ENCODE measurements at places on chromosomes 3 and 15. TPM values are rescaled to one million over a fixed set of nuclear protein-coding genes. Genes with fewer than 3 reads are reported as not detected.

DNA sequence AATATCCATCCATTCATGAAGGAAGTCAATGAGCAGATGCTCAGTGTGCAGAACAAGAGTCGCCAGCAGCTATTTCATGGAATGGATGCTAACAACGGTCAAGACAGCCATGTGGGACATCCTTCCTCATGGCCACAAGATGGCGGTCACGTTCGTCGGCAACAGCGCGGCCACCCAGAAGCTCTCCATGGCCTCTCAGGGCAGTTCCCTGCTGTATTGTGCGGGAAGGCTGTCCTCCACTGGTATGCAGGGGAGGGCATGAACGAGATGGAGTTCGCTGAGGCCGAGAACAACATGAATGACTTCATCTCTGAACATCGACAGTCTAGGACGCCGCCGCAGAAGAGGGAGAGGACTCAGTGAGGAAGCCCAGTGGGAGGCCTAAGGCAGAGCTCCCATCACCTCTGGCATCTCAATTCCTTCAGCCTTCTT lies 208.3 kb downstream of the TJP1 start:
- DNase-seq = no peak

DNA sequence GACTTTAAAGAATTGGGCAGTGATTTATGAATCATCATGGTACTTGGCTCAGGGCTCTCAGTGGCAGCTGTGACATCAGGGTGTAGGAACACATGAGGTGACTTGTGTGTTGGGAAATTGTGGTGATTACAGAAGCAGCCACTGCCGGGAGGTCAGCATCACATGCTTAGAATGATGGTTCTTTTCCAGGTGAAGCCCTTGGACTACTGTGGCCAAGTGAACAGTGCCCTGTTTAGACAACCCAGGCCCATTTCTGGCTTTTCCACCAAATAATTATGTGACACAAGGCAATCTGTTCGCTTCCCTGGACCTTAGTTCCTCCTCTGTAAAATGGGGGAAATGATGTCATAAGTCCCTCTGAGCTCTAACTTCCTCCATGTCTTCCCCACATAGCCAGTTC lies 139.7 kb upstream of the ROPN1 start:
- no peak for DNase-seq

DNA sequence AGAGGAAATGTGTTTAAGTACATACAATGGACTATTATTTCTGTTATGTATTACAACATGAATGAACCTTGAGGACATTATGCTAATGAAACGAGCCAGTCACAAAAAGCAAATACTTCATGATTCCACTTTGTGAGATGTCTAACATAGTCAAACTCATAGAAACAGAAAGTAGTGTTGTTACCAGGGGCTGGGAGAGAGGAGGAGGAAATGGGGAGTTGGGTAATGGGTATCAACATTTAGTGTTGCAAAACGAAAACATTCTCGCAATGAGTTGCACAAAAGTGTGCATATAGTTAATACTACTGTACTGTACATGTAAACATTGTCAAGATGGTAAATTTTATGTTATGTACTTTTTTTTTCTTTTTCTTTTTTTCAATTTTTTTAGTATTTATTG lies 194.3 kb downstream of the IL5RA start:
- DNase-seq = no peak

DNA sequence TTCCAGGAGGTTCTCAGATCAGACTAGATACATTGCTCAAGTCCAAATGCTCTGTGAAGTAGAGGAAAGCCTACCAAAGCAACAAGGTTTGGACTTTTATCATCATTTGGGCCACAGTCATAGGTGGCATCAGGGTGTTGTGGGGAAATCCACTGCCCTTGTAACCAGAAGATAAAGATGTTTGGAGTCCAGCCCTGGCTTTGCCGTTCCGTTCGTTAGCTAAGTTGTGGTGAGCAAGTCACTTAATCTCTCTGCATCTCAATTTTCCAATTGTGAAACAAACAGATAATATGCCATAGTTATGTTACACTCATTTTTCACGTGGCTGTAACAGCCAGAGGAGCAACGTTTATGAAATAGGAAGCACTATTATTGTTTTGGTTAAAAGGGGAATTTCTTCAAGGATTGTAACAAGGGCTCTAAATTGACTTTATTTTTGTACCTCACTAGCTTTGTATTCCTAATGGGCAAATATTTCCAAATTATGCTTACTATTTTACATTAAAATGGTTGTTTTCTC lies 125.6 kb downstream of the CD47 start:
- DNase-seq = no peak

- DNase-seq = no peak
Observed at GRCh38 chr3:134768116-134768515, 26.9 kb upstream of the EPHB1 start.

GRCh38 chr15:36978126-36978525 lies 122.2 kb downstream of the MEIS2 start:
- no peak for DNase-seq

GRCh38 chr15:96355568-96356187 lies 25.2 kb downstream of the NR2F2 start:
- DNase-seq = no peak

GRCh38 chr3:148158210-148158609 lies 539.5 kb upstream of the AGTR1 start:
- no peak for DNase-seq

DNA sequence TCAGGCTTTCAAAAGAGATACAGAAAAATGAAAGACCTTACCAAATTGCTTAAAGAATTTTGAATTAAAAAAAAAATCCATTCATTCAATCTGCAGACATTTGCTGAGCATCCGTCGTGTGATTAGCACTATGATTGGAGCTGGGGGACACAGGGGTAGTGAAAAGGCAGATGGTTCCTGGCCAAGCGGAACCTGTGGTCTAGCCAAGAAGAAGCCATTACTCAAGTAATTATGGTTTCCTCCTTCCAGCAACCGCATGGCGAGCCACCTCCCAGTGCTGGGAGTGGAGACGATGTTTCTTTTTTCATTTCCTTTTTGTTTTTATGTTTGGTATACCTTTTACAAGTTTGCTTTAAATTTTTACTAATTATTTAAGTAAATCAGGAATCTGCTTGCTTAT lies 140.2 kb downstream of the CACNA2D3 start:
- no peak for DNase-seq

- no peak for DNase-seq
Observed at GRCh38 chr15:93088981-93089726, at the start of gene RGMA. Gene RGMA (minus strand): TSS chr15:93089211. CDS start chr15:93088932, 279 bp downstream.

- DNase-seq = no peak
Observed at GRCh38 chr15:31557899-31558298, 231.3 kb downstream of the KLF13 start.

GRCh38 chr3:65617209-65617608 lies 421.5 kb downstream of the MAGI1 start:
- no peak for DNase-seq

- no peak for DNase-seq
Observed at GRCh38 chr3:9347081-9347480, 15.8 kb upstream of the THUMPD3 start.

- DNase-seq = no peak
Observed at GRCh38 chr3:10245081-10245712, 3.1 kb upstream of the TATDN2 start.

- no peak for DNase-seq
Observed at GRCh38 chr15:68354268-68354667, 76.7 kb downstream of the FEM1B start.

- no peak for DNase-seq
Observed at GRCh38 chr3:121793078-121793477, 41.8 kb downstream of the IQCB1 start.

- DNase-seq = no peak
Observed at GRCh38 chr15:31842532-31843195, 187.7 kb upstream of the CHRNA7 start.

The POTEB3 gene
- total RNA-seq = not detected

The CTXND1 gene
- not detected for total RNA-seq

The AADAC gene
- 0.25 TPM for total RNA-seq

The RETNLB gene
- 0.50 TPM for total RNA-seq

GRCh38 chr15:42101861-42102260 lies 7.5 kb upstream of the PLA2G4D start:
- no peak for DNase-seq

DNA sequence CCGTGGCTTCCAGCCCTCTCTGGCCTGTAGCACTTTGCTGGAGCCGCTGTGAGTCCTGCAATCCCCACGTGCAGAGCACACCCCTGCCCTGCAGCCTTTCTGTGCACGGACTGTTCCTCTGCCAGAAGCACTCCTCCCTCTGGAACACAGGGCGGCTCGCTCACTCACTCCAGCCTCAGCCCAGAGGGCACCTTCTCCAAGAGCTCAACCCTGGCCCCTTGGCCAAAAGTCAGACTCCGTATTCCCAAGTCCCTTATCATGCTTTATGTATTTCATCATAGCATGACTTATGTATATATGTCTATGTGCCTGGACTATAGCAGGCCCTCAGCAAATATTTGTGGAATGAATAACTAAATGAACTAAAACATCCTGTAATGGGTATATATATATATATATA lies 63.2 kb downstream of the ASB7 start:
- DNase-seq = no peak

The PARP9 gene
- total RNA-seq = 21.5 TPM

- no peak for DNase-seq
Observed at GRCh38 chr3:98536456-98537017, 4.8 kb downstream of the GPR15 start.

- DNase-seq = no peak
Observed at GRCh38 chr3:151804267-151804666, 9.6 kb upstream of the AADAC start.

The ATRIP gene
- total RNA-seq = 14.3 TPM

GRCh38 chr3:150312018-150312657 lies 96.0 kb upstream of the TSC22D2 start:
- no peak for DNase-seq

GRCh38 chr3:15796771-15797641 lies 773 bp downstream of the ANKRD28 start:
- no peak for DNase-seq

DNA sequence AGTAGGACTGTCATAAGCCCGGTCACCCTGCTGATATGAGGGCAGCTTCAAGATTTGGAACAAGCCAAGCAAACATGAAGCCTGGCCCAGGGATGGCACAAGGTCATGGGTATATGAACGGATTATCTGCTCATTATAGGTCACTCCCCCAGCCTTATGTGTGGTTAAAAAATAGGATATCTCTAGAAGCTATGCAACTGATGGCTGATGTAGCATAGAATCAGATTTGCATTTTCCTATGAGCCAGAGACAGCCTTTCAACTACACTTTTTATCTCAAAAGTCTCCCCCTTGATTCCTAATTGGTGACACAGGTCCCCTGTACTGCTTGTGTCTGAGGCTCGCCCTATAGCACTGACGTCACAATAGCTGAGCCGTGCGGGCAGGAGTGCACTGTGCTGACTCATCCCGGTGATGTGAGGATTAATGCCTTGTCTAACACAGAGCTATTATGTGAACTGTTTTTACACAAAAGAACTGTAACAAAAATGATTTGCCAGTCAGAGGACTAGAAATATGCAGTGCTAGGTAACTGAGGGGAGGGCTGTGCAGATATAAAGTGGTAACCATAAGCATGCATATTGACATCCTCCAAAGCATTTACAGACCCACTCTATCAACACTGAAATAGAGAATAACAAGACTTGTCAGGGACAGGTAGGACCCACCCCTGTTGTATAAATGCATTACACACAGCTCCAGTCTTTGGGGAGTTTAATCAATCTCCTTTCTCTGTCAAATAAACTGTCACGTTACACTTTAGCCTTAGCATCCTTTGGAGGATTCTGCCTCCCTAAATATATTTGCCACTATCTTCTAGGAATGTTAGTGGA lies 204.9 kb downstream of the TIGIT start:
- DNase-seq = no peak

The SNTN gene
- total RNA-seq = not detected

- no peak for DNase-seq
Observed at GRCh38 chr15:55823699-55824340, 80.9 kb upstream of the PRTG start.

The IP6K2 gene
- total RNA-seq = 70.8 TPM

- no peak for DNase-seq
Observed at GRCh38 chr3:123696808-123697207, 112.0 kb upstream of the HACD2 start.

The CCK gene
- not detected for total RNA-seq

GRCh38 chr15:77830051-77830468 lies 197.3 kb upstream of the LINGO1 start:
- no peak for DNase-seq

The SRGAP3 gene
- total RNA-seq = 2.8 TPM

The STRIT1 gene
- not detected for total RNA-seq

The TRAT1 gene
- 113 TPM for total RNA-seq

- no peak for DNase-seq
Observed at GRCh38 chr3:58609990-58610389, 32.8 kb upstream of the FAM107A start.

DNA sequence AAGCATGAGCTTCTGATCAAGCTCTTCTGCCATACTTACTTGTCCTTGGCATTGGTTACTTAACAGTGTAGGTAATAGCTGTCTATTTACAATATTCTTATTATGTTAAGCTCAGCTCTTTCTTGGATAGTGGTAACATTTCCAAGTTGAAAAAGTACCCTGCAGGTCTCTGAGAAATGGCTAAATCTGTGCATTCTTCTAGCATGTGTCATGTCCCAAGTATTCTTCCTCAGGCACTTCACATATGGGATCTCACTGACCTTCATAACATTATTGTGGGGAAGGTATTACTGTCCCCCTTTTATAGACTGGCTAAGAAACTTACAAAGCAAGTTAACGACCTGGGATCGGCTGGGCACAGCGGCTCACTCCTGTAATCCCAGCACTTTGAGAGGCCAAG lies 236.1 kb downstream of the RORA start:
- no peak for DNase-seq

All from T-cell (primary cell).